Activated CD4-positive, CD25-positive, alpha-beta regulatory T cell treated with anti-CD3 and anti-CD28 coated beads, Interleukin-2, amount 50 U/mL, for 72 hours (primary cell): ENCODE measurements at places on chromosomes 16 and 17.
A peak's percentile ranks its signal among the peaks of the same experiment; 100 is the strongest.

GRCh38 chr17:33832262-33832661 is 422.8 kb upstream of the CCL2 start:
- no peak for DNase-seq

DNA sequence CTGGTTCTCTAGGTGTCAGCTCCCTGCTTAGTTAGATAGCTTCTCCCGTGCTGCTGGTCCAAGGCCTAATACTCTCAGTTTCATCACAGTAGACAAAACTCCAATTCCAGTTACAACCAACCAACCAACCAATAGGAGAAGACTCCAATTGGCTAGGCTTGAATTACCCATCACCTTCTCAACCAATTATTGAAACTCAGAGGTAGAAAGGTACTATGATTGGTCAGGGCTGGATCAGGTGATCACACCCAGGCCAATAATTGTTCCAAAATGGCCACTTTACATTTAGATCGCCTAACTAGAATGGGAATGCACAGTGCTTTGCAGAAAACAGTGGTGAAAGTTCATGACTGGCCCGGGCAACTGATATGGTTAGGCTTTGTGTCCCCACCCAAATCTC is 49.5 kb upstream of the CRHR1 start:
- DNase-seq: no peak

- DNase-seq: peak; percentile 58
These were observed at the start of gene SLC46A1 for GRCh38 chr17:28405632-28406472. Gene SLC46A1 (minus strand): TSS chr17:28406212. CDS start chr17:28406114, 98 bp downstream.

DNA sequence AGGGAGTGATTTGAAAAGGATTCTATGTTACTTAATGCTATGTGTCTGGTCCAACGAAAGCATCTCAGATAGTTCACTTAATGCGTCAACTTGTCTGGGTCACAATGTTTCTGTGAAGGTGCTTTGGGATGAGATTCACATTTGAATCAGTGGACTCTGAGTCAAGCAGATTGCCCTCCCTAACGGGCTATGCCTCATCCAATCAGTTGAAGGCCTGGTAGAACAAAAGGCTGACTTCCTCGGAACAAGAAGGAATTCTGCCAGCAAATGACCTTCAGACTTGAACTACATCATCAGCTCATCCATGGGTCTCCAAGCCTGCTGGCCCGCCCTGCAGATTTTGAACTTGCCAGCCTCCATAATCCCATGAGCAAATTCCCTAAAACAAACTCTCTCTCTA is 15.2 kb downstream of the EMP2 start:
- no peak for DNase-seq

GRCh38 chr16:61926766-61927165 is 109.5 kb downstream of the CDH8 start:
- no peak for DNase-seq

DNA sequence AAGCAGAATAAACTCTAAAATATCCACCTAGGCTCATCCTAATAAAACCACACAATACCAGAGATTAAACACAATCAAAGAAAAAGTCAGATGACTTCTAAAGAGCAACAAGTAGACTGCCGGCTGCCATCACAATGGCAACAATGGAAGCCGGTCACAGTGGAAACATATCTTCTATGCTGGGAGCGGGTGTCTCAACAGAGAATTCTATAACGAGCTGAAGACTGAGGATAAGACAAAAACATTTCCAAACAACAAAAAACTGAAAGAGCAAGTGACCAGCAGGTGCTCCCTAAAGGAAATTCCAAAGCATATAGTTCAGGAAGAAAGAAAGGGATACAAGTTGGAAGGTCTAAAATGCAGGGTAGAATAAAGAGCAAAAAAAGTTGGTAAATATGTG is 8.9 kb downstream of the NSMCE1 start:
- DNase-seq: no peak

GRCh38 chr17:80761110-80761871 is 216.7 kb downstream of the RPTOR start:
- DNase-seq: peak; percentile 59
